Prostate gland (tissue), 2 donors: ENCODE measurements at places on chromosomes 13 and 19. TPM values are rescaled to one million over a fixed set of nuclear protein-coding genes. Genes with fewer than 3 reads are reported as not detected.

DNA sequence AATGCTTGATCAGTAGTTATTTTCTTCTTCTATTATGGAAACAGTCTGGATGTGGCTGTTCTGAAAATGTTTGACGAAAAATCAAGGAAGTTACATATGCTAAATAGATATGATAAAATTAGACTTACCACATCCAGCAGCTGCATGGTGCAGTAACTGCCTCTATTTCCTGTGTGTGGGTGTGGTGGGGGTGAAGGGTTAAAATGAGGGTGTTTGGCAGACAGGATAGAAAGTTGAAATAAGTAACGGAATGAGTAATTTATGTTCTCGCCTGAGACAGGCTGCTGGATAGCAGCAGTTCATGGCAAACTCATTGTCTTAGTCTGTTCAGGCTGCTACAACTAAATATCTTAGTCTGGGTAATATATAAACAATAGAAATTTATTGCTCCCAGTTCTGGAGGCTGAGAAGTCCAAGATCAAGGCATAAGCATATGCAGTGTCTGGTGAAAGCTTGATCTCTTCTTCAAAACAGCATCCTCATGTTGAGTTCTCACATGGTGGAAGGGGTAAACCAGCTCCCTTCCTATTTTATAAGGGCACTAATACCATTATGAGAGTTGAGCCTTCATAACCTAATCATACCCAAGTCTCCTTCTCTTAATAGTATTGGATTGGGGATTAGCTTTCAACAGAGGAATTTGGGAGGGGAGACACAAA, 1248.9 kb downstream of the SLITRK5 start:
- DNase-seq: no peak

DNA sequence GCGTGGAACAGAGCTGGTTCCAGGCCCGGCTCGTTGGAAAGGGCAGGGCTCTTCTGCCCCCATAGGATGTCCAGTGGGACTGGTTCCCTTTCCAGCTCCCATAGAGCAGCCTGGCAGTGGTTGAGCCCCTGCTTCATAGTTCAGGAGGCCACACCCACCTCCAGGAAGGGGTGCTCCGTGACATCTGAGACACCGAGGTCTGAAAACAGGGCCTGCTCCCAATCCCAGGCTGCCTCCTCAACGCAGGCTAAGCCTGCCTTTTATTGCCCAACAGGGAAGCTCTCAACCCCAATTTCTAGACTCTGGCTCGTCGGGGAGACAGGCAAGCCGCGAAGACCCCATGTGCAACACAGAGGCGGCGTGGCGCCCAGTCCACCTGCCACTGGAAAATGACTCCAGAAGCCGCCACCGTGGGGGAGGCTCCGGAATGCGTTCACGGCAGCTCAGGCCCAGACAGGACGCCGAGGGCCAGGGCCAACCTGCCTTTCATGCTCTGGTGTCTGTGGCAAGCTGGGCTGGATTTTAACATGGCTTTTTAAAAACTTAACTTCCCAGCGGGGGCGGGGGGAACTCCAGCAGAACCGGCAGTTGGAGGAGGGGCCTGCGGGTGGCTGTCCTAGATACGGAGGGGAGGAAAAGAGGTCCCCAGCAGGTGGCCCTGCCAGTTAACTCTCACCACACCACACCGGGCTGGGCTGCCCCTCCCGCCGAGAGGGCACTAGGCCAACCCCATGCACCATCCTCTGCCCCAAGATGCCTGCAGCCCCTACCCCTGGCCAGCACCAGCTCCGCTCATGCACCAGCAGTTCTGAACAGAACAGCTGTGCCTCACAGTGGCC, 17.9 kb upstream of the TINCR start:
- DNase-seq: peak; percentile 65

GRCh38 chr19:43738780-43739211, 16.0 kb downstream of the SMG9 start:
- DNase-seq: no peak

GRCh38 chr19:50799547-50799851, 9.3 kb downstream of the ACP4 start:
- DNase-seq: no peak

DNA sequence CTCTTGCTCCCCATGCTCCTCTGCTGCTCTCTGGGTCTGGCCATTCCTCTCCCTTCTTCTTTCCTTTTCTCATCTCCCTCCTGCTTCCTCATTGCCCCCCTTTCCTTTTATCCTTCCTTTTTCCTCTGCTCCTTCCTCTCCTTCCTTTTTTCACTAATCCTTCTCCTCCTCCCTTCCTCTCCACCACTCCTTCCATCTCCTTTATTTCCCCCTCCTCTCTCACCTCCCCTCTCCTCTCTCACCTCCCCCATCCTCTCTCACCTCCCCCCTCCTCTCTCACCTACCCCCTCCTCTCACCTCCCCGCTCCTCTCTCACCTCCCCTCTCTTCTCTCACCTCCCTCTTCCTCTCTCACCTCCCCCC, 13.6 kb downstream of the ARHGEF1 start:
- DNase-seq: no peak

DNA sequence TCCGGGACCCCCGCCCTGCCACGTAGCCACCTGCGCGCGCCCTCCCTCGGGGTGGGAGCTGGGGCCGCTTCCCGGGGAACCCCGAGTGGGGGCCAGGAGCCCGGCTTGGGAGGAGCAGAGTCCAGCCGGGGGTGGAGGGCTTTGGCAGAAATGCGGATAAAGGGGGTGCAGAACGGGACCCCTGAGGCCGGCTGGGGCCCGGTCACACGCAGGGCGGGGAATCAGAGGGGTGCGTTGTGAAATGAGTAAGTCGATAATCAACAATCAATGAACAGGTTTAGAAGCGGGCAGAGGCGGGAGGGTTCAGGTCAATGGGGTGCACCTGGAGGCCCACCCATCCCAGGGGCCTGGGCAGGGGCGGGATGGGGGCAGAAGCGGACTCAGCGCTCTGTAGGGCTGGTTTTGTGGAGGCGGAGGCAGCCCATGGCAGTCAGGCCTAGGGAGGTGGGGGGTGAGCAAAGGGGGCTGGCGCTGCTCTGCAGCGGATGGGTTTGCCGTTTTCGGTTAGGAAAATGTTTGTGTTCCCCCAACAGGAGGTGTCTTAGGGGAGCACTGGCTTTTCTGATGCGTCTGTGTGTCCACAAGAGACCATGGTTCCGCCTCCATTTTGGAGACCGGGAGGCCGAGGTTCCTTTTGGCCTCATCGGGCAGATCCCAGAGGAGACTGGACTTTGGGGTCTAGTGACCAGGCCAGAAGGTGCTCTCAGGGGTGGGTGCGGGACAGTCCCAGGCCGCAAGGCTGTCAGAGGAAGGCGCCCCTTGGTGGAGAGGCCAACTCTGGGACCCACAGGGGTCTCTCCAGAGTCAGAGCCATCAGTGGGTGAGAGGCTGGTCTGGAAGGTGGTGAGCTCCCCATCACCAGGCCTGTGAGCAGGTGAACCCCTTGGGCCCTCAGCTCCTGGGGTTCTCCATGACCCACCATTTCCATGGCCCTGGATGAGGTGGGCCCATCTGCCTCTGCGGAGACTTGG, 683 bp upstream of the DIRAS1 start:
- DNase-seq: no peak

DNA sequence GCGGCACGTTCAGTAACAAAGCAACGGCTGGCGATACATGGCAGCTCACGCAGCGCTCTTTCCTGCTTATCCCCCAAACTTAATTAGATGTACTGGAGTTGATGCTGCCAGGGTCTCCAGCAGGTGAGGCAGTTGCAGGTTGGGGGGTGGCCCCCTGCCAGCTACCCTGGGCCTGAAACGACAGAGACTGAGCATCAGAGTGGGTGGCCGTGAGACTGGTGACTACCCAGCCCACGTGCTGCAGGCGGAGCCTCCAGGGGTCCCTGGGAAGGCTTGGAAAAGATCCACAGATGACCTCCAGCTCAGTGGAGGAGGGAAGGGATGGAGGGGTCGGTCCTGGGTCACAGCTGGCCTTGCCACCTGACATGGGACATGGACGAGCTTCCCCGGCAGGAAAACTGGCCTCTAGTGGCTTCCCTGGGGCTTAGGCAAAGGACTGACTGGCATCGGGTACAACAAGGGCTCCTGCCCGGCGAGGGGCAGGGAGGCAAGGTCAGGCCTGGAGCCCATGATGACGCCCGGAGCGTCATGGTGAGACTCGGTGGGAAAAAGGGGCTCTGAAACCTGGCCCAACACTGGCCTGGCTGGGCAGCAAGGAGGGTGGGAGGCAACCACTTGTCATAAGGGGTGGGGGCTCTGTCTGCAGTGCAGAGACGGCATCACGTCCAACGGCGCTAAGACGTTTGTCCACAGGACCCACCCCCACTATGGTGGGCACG, 24.0 kb downstream of the CILP2 start:
- DNase-seq: no peak

- DNase-seq: no peak
Observed at GRCh38 chr19:58521651-58522050, 2.0 kb upstream of the ZBTB45 start.

- DNase-seq: no peak
Observed at GRCh38 chr13:80481588-80481987, 140.7 kb upstream of the SPRY2 start.

DNA sequence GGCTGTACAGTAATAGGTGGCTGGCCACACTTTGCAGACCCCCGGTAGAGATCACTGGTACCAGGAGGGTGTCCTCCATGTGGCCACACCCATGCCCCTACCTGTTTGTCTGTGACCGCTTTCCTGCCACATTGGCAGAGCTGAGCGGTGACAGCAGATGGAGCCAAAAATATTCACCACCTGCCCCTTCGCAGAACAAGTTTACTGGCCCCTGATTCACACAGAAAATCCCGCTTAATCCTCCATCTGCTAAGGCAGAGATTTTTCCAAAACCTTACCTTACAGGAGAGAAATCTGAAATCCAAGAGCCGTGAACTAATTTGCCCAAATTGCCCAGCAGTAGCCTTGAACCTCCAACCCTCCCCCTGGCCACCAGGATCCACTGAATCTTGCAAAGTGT, 52.1 kb downstream of the MYO9B start:
- no peak for DNase-seq

DNA sequence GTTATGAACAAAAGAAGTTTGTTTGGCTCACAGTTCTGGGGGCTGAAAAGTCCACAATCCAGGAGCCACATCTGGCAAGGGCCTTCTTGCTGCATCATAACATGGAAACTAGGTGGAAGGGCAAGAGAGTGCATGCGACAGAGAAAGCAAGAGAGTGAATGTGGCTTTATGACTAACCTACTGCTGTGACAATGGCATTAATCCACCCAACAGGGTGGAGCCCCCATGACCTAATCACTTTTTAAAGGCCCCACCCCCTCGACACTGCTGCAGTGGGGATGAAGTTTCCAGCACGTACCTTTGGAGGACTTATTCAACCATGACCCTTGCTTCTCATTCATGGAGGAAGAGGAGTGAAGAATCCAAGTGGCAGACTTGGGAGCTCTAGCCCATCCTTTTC, 30.0 kb upstream of the RFXAP start:
- DNase-seq: no peak

DNA sequence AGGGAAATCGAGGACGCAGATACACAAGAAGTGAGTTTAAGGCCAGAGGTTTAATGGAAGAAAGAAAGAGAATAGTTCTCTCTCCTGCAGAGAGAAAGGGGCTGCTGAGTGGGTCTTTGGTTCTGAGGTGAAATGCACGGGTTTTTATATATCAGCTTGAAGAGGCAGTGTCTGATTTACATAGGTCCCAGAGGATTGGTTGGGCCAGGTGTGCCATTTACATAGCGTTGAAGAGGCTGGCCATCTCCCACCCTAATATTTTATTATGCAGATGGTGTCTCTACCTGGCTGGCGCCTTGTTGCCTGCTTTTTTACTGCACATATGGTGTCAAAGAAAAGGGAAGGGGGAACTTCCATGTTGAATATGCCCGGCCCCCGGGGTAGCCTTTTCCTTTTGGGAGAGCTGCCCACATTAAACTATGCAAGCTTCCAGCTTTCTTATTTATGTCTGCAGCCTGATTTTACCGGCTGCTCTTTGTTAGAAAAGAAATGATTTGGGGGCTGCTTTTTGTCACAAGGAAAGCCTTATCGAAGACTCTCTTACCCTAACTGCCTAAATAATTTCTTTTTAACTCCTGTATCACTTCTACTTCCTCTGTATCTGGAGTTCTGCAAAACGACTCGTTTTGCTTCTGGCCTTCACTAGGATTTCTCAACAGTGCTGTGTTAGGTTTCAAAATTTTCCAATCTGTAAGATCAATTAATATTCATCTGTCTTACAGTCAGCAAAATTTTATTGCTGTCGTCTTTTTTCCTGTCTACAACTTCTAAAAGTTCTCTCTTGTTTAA, 268.5 kb downstream of the B3GLCT start:
- no peak for DNase-seq

DNA sequence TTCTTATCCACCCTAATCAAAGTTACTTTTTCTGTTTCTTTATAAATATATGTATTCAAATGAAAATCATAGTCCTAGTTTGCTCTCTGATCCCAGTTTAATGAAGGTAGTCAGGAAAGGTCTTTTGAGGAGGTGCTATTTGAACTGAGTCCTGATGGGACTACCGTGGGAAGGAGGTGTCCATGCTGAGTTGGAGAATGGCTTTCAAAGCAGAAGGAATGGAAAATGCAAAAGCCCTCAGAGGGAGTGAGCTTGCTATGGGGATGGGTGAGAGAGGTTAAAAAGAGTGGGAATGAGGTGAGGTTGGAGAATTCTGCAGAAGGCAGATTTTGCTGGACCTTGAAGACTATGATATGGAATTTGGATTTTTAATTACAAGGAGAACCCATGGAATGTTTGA, 193.6 kb downstream of the GPC6 start:
- no peak for DNase-seq

GRCh38 chr13:81686877-81687276, 1346.0 kb upstream of the SPRY2 start:
- no peak for DNase-seq

DNA sequence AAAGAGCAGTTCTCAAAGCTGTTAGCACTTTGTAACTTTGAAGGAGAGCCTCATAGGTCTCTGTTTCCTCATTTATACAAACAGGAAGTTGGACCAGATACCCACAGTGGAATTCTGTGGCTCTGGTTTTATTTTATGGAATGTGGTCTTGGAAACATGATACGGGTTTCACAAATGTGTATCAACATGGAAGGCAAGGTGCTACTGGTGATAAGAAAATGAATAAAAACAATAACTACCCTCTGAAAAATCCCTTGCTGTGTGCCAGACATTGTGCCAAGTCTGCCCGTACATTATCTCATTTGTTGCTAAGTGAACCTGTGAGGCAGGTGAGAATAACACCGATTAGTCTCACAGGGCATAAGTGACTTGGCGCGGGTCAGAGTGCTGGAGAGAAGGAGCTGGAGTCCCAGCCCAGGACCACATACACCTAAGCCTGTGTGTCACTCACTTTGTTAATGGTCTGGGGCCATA, 45.0 kb upstream of the RNF113B start:
- DNase-seq: peak; percentile 31

- no peak for DNase-seq
Observed at GRCh38 chr19:38152461-38153379, 71.3 kb downstream of the DPF1 start.

TMC4 gene
- 88.6 TPM for total RNA-seq

ZGLP1 gene
- total RNA-seq: 5.0 TPM

BEST2 gene
- total RNA-seq: not detected

CCDC122 gene
- 14.1 TPM for total RNA-seq

MTUS2 gene
- 4.8 TPM for total RNA-seq

PEAK3 gene
- 0.80 TPM for total RNA-seq

PTBP1 gene
- 153 TPM for total RNA-seq

LIM2 gene
- not detected for total RNA-seq

LILRB1 gene
- total RNA-seq: 0.68 TPM

RGL3 gene
- 8.6 TPM for total RNA-seq

IFNL1 gene
- not detected for total RNA-seq

IRGC gene
- total RNA-seq: not detected
